Activated gamma-delta T cell treated with anti-CD3 and anti-CD28 coated beads, Interleukin-2, amount 50 U/mL, for 16 hours (primary cell): ENCODE measurements at places on chromosomes 13 and 19.

DNA sequence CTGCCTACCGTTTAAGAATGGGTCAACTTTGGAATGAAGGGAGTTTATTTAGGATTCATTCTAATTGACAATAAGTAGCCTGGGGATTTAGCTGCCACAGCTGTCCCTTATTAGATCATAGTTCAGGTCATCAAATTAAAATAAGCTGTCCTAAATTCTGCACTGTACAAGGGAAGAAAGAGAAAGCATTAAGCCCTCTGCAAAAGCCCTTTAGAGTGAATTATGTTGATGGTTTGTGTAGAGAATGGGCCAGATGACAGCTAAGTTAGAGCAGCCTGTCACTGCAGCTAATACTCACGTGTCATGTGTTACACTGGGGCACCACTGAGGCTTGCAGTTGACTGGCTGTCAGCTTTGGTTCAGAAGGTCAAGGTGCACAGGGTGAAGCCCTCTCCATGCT is 737.1 kb upstream of the SLC10A2 start:
- DNase-seq = no peak

GRCh38 chr19:32866061-32866460 is 3.5 kb downstream of the SLC7A9 start:
- no peak for DNase-seq

DNA sequence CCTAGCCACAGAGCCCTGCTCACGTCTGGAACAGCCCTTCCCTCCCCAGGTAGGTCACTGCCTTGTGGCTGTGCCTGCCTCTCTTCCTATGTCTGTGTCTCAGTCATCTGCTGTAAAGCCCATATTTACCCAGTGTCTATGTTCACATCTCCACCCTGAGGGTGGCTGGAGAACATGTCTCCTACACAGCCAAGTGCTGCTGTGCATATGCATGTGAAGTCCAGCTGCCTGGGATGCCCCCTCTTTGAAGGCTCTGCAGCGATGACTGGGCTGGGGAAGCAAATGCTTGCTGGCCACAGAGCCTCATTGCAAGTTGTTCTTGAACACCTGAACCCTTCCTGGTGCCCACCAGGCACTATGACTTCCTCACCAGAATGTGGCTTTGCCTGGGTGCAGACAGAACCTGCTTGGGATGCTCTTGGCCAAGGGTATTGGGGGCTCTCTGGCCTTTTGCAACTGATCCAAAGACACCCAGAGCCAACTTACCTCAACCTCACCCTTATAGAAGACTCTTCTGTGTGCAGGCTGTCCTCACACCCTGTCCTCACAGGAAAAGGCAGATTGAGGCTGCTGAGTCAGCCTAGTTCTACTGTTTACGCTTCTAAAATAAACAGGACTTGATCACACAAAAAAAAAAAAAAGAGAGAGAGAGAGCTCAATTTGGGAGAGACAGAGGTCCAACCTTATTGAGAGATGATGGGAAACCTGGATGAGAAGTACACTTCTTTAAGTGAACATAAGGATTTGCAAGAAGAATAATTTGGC is 26.5 kb downstream of the MRPL57 start:
- no peak for DNase-seq

DNA sequence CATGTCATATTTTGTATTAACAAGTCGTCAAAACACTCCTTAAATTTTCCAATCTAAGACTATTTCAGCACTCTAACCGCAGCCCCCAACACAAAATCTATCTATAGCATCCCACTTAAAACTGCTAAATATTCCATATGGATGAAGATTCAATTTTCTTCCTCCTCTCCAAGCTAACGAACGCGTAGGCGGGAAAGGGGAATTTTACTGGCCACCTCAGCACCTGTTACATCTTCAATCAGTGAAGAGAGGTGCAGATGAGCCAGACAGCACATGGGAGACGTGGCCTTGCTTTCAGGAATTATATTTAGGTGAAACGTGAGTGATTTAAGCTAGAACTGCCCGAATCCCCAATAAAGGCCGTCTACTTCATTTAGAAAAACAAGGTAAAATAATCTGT is 1.1 kb downstream of the RBM26 start:
- no peak for DNase-seq

- DNase-seq = no peak
Observed at GRCh38 chr13:50519866-50520265, 323.6 kb downstream of the DLEU7 start.

- no peak for DNase-seq
Observed at GRCh38 chr13:19062019-19062646, 119.5 kb downstream of the TUBA3C start.

DNA sequence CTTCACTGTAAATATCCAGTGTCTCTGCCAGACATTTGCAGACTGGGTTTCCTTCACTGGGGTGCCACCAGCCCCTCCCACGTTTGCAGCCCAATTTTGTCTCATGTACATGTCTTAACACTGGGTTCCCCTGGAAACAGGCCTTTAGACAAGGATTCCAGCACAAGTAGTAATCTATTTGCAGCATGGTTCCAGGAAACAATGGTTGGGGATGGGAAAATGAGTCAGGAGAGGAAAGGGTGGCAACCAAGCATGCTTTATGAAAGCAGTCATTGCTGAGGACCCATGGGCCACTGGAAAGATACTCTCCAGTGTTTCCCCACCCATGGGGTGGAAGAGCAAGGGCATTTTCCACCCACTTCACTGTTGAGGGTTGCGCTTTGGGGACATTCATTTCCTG is 53.6 kb upstream of the FARP1 start:
- no peak for DNase-seq

DNA sequence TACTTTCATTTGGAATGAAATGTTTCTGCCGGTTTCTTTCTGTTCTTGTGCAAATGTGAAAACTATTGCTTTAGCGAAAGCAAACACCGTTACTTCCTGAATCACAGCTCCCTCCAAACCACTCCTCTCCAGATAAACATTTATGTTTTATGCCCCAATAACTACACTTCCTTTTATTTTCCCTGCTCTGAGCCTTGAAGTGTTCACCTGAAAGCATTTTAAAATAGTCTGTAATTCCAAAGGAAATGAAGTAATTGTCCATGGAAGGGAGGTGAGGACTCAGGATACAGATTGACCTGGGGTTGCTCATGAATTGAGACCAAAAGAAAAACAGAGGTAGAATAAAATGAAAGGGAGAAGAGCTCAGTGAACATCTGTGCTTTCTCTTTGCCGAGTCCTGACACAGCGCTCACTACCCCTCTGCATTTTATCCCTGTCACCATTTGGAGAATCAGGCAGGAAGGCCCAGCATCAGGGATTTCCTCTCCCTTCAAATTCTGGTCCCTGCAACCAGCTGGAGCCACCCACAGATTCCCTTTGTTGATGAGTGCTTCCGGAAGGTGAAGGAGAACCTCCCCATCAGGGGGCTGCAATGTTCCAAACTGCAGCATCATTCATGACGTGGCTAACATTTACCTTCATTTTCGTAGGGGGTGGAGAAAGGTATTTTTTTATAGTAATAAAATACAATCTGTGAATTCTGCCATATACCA is 171.9 kb downstream of the ITGBL1 start:
- no peak for DNase-seq

DNA sequence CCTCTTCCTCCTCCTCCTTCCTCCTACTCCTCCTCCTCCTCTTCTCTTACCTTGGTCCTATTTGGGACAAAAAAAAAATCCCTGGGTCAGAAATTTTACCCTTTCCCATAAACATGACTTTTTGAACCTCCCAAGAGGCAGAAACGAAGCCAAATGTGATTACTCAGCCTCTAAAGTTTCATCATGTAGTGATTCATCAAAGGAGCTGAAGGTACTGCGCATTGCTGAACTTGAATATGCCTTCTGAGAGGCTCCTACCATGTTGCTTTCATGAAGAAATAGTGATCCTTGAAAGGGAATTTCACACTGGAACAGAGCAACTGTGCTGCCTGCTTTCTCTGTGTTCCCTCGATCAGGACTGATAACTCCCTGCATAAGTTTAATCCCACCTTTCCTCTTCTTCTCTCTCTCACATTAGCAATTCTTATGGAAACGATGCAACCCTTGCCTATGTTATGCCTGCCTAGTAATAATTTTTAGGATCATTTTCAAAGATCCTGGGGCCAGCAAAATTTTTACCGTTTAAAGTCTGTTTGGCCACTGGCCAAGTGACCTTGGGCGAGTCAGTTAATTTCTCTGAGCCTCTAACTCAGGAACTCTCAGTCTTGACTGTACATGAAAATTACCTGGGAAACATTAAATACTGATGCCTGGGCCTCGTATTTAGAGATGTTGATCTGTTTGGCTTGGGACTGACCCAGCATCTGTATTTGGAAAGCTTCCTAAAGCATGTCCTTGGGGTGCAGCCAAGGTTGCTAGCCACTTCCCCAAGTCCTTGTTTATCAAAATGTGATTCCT is 149.5 kb downstream of the DCT start:
- no peak for DNase-seq

- no peak for DNase-seq
Observed at GRCh38 chr19:16645140-16645539, 14.8 kb downstream of the SMIM7 start.
